ENCODE measurements at places on chromosomes 4 and X.

- no peak for DNase-seq
Measured at GRCh38 chrX:15983034-15983433, 128.4 kb upstream of the AP1S2 start.

GRCh38 chr4:15963576-15963975 is 601 bp upstream of the FGFBP2 start:
- peak; percentile 46 for DNase-seq

DNA sequence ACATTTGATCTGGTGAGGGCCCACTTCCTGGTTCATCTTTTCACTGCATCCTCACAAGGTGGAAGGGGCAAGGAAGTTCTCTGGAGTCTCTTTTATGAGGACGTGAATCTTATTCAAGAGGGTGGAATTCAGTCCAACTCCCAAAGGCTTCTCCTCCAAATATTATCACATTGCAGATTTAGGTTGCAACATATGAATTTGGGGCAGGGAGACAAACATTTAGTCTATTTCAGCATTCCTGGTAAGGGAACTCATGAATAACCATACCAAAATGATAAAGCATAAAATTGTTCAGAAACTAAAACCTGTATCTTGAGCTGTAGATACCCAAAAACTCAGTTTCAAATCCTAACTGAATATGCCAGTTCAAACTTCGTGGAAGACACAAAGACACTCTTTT is 246.8 kb downstream of the QDPR start:
- DNase-seq = no peak

GRCh38 chr4:16532240-16532970 is 306.1 kb upstream of the TAPT1 start:
- no peak for DNase-seq

- DNase-seq = peak; percentile 69
Measured at GRCh38 chrX:136768469-136769084, 12.2 kb downstream of the ARHGEF6 start.

DNA sequence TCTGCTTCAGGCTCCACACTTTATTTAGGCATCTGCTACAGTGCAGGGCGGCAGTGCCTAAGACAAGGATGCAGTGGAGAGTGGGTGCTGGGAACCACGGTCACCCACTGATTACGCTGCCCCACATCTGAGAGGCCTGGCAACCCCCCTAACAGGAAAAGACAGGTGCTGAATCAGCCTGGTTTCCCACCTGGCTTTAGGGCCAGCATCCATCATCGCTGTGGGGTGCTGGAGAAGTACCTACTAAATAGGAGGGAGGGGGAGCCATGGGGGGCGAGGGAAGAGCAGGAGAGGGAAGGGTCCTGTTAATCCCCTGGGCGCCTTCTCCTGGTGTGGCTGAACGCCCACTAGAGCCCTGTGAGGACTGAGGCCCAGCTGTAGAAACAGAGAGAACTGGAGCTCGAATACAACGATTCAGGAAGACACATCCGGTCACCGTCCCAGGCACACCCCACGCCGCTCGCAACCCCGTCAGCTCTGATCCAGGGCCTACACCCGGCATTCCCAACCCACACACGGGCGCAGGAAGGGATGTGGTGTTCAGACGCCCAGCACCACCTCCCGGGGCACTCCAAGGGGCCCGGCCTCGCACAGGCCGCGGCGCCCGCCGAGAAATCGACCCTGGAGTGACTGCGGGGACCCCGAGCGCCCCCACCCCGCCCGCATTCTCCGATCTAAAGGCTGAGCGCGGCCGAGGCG is 554 bp downstream of the DCTD start:
- DNase-seq = peak; percentile 31

- no peak for DNase-seq
Measured at GRCh38 chrX:108537005-108537404, 97.4 kb downstream of the COL4A5 start.

GRCh38 chrX:31836479-31836878 is 764.6 kb upstream of the FTHL17 start:
- no peak for DNase-seq
